Progenitor cell of endocrine pancreas (in vitro differentiated cells): ENCODE measurements at places on chromosomes 5 and 9.

GRCh38 chr9:104927216-104927911, 591 bp downstream of the ABCA1 start:
- DNase-seq, result peak; percentile 32

DNA sequence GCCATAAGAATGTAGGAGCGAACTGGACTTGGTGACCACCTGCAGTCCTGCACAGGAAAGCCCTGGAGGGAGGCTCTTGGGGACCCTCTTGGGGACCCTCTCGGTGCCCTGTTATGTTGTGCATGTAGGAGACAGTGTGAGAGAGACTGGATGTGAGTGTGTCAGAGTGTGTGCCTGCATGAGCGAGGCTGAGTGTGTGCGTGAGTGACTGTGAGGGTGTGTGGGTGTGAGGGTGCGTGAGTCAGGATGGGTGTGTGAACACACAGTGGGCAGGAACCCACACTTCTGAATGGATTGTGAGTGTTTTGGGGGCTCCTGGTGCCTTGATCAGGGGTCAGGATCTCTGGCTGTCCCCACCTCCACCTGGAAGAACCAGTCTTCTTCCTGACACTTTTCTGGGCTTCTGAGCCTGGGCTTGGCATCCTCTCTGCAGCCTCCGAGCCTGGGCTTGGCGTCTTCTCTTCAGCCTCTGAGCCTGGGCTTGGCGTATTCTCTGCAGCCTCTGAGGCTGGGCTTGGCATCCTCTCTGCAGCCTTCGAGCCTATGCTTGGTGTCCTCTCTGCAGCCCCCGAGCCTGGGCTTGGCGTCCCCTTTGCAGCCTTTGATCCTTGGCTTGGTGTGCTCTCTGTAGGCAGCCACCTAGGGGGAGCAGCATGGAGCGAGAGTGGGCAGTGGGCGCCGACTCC, 25.6 kb upstream of the ANKRD33B start:
- no peak for DNase-seq

GRCh38 chr9:9002826-9003583, 1203.4 kb upstream of the DMAC1 start:
- no peak for DNase-seq

DNA sequence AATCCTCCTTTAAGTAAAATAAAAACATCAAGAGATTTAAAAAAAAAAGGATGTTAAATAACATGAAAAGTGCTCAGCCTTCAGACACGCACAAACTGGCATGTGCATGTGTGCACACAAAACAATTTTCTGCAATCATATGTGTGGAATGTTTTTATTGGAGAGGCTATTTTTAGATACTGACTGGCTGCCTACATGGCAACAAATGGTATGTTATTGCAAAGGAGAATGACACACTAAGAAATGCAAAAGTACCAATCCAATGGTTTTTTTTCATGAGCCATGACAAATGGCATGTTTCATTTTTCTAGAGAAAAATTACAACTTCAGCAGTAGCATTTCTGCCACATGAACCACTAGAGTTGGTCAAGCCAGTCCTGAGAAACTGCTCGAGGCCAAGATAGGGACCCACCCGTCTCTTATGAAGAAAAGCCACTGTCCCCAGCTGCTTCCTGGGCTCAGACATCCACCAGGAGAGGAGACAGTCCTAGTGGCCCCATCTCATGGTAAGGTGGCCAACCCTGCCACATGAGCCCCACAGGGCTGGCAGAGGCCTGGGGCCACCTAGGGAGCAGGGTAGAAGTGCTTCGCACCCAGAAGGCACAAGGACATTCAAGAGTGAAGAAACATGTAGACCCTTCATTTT, 116.4 kb downstream of the MYO10 start:
- DNase-seq, result no peak

- DNase-seq, result no peak
Measured at GRCh38 chr9:89465001-89465451, 32.9 kb downstream of the SEMA4D start.

DNA sequence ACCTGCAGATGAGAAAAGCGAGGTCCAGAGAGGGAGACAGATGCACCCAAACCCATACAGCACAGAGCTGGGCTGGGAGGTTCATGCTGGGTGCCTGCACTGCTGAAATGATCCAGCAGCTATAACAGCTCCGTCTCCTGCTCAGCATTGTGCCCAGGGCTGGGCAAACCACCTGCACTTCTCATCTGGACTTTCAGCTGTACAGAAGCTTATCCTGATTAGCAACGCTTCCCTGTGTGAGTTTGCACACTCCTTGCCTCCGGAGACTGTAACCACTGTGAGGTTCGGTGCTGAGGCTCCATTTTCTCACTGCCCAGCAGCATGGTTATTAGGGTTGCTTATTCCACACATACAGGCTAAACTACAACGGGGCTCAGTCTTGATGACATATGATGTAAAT, 326.1 kb downstream of the ASTN2 start:
- DNase-seq, result no peak

GRCh38 chr5:34538026-34538672, 118.0 kb upstream of the RAI14 start:
- DNase-seq, result no peak

- DNase-seq, result no peak
Measured at GRCh38 chr9:78707080-78707479, 410.2 kb downstream of the PSAT1 start.
